ENCODE measurements at places on chromosomes 12 and 14.

GRCh38 chr12:117111386-117111785, 12.2 kb upstream of the TESC start:
- DNase-seq, result no peak

- no peak for DNase-seq
These were observed 281.6 kb upstream of the NPAS3 start for GRCh38 chr14:32657081-32657480.

- no peak for DNase-seq
These were observed 14.6 kb upstream of the GALNT6 start for GRCh38 chr12:51405801-51406207.

DNA sequence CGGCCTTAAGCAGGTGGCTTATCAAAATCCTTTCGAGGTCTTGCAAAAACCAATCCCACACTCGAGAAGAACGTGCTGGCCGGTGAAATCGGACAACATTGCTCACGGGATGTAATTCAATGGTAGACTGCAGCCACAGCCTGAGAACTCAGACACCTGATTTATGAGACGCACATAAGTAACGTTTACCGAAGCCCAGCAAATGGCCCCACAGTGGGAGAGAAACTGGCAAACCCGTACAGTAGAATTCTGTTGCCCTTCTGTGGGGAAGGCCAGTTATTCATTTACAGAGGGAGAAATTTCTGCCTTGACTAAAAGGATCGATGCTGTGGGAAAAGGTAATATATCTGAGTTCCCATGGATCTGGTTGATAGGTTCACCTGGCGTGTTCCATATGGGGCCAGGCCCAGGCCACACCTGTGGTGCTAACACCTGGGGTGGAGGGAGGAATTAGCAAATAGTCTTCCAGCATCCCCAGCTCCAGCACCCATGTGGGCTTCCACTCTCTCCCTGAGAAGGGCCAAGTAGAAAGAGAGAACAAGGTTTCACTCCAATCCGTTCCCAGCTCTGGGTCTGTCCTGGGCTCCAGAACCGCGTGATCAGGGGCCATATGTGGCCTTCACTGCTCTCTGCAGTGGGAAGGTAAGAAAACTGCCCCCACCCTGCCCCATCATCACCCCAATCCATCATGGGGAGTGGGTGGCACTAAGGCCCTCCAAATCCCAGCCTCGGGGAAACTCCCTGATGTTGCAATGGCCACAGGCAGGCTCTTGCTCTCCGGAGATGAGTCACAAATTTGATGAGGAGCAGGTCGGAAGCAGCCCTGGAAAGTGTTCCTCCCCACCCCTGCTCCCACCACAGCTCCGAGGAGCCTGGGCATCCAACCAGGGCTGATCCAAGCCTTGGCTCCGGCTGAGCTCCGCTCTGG, 12.7 kb downstream of the BDKRB1 start:
- DNase-seq, result peak; percentile 11

- no peak for DNase-seq
These were observed 13.5 kb downstream of the COQ5 start for GRCh38 chr12:120515496-120515895.

- no peak for DNase-seq
These were observed at the start of gene TNFAIP2 for GRCh38 chr14:103122947-103123633. Gene TNFAIP2, plus strand, starts transcription at chr14:103123461. Its CDS starts 2,997 bp downstream, at chr14:103126458.

DNA sequence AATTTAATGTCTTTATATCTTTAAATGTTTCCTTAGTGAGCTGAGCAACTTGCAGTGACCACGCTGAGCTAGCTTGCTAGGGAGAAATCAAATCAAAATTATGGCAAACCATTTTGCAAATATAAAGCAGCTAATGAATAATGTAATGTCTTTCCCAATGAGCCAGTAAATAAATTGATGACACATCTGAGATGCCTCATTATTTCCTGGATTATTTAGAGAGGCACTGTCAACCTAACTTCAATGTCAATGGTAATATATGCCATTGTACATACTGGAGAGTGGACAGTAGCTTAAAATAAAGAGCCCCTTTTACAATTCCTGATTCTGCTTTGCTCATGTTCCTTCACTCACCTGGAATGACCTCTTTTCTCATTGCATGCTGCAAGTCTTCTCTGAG, 182.6 kb downstream of the PHLDA1 start:
- DNase-seq, result no peak

- DNase-seq, result no peak
These were observed 166.9 kb downstream of the PTCSC3 start for GRCh38 chr14:36009643-36010042.

- peak; percentile 74 for DNase-seq
These were observed 201.9 kb upstream of the FOXN3 start for GRCh38 chr14:89618811-89619551.

- no peak for DNase-seq
These were observed 133.2 kb downstream of the MGAT4C start for GRCh38 chr12:86122846-86123468.

- no peak for DNase-seq
These were observed 40.9 kb upstream of the SMUG1 start for GRCh38 chr12:54229624-54230212.

GRCh38 chr12:56724701-56724971, 463 bp downstream of the NACA start:
- no peak for DNase-seq

DNA sequence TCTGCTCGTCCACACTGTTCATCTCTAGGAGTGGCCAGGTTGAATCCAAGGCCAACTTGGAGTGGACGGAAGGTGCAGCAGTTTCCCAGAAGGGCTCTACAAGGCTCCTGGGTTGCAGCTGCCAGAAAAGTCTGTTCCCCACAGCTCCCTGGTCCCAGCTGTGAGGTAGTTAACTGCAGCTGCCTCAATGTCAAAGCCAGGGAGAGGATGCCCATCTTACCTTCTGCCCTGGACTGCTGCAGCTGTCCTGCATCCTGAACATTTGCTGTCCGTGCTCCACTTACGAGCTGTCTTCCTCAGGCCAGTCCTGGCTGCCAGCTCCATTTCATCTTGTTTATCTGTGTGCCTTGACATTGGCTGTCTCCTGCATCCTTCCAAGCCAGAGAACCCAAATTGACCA, 227.3 kb downstream of the SLC41A2 start:
- no peak for DNase-seq

All from NCI-H446 (cell line).